ENCODE measurements at places on chromosomes 13 and 19.

DNA sequence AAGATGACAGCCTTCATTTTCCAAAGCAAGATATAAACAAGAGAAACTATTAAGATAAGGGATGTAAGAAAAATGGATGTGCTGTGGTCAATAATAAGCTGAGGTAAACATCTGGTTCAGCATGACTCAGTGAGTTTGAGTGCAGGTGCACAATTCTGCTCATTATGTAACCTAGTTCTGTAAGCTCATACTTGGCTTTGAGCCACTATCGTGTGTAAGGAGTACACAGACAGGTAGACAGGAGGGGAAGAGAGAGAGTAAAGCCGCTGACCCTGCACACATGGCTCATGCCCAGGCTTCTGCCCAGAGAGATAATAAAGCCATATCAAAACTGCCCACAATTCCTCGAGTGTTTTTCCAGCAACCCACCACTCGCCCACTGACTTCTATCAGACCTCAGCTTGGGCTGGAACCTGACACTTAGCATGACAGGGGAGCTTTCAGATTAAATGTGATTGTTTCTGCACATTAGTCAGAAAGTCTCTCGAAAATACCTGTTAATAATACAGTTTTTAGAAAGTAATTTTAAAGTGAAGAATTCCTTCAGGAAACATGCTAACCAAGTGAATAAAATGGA is 51.7 kb downstream of the ZNF91 start:
- DNase-seq, result no peak

- DNase-seq, result no peak
Observed at GRCh38 chr13:109768176-109768575, 18.2 kb downstream of the IRS2 start.

GRCh38 chr19:982567-983170 is 1.5 kb upstream of the WDR18 start:
- peak; percentile 72 for DNase-seq

DNA sequence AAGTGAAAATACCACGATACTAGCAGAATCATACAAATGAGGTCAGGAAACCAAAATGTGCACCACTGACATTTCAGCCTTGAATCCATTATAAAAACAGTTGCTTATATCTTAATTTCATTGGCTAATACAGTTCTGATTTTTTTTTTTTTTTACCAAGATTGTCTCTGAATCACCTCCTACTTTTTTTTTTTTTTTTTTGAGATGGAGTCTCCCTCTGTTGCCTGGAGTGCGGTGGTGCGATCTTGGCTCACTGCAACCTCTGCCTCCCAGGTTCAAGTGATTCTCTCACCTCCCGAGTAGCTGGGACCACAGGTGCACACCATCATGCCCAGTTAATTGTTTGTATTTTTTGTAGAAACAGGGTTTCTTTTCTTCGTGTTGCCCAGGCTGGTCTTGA is 270.2 kb downstream of the LMO7 start:
- DNase-seq, result no peak

GRCh38 chr19:40633207-40633606 is 32.0 kb downstream of the LTBP4 start:
- DNase-seq, result no peak

DNA sequence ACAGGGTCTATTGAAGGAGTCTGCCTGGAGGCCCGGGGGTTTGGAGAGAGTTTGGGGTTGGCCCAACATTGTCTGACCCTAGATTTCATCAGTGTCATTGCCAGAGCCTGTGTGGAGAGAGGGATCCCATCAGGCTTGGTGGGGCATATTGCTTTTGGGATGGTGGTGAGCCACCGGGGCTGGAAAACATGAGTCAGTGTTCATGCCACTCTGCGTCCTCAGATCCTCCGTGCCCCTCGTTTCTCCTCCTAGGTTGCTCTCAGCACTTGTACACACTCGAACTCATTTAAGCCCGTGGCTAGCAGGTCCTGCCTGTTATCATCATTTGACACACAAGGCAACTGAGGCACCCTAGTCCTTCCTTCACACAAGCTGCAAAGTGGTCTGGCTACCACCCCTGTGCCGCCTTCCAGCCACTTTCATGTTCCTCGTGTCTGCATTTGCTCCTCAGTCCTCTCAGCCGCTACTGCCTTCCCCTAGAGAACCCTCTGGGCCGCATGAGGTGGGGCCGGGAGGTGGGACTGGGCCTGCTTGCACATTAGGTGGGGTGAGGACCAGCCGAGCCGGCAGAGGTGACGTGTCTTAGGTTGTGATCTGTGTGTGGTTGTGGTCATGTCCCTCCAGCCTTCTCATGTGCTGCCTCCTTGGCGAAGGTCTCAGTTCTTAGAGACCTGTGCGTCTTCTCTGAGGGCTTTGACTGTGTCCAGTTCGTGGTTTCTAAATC is 3.6 kb downstream of the NACC1 start:
- no peak for DNase-seq

DNA sequence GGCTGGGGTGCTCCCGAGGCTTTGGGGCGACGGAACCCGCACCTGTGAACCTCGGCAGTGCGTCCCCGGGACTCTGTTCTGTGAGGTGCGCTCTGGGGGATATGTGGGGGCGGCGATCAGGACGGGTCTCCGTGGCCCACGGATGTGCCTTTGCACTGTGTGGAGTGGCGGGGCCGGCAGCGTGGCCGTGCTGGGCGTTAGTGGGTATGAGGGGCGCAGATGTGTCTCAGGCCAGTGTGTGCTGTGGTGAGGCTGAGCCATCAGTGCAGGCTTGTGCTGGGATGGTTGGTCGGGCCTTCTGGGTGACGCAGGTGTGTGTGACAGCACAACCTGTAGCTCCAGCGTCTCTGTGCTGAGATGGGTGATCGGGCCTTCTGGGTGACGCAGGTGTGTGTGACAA is 16.9 kb downstream of the ZNF331 start:
- no peak for DNase-seq

DNA sequence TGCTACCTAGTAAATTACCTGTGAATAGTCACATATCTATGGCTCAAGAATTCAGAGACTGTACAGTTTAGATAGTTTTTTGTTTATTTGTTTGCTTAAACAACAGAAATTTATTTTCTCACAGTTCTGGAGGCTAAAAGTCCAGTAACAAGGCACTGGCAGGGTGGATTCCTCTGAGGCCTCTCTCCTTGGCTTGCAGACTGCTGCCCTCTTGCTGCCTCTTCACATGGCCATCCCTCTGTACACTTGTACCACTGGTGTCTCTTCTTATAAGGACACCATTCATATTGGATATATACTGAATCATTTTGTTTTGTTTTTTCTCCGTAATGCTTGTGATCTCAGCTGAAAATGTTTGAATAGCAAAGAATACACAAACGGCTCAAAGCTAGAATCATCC is 56.4 kb upstream of the MIR17HG start:
- no peak for DNase-seq

DNA sequence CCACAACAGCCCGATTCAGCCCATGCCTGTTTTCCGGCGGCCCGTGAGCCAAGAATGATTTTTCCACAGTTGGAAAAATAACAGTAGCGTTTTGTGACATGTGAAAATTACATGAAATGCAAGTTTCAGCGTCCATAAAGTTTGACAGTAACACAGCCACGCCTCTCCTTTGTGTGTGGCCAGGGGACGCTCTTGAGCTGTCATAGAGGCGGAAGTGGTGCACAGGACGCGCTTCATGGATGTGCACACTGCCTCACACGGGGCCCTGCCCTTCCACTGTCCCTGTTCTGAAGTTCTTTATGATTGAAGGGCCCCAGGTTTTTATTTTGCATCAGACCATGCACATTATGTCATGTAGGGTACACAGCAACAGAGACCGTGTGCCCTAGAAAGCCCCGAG is 12.4 kb upstream of the ELAVL1 start:
- no peak for DNase-seq

DNA sequence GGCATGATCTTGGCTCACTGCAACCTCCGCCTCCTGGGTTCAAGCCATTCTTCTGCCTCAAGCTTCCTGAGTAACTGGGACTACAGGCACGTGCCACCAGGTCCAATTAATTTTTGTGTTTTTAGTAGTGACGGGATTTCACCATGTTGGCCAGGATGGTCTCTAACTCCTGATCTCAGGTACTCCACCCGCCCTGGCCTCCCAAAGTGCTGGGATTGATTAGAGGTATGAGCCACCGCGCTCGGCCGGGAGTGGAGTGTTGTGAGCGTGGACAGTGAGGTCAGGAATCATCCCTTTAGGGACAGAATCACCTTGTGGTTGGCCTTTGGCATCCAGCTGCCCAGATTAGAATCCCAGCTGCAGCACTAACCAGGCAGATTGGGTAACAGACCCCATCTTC is 10.3 kb downstream of the RRAS start:
- no peak for DNase-seq
